Skin of body (tissue), 3 donors: ENCODE measurements at places on chromosomes 16 and 17. TPM values are rescaled to one million over a fixed set of nuclear protein-coding genes. Genes with fewer than 3 reads are reported as not detected.

Gene CAMKK1
- total RNA-seq, result 6.1 TPM

Gene NATD1
- total RNA-seq, result 3.6 TPM

Gene GPR179
- total RNA-seq, result 0.10 TPM

Gene CDR2
- 19.8 TPM for total RNA-seq

Gene ARL4D
- total RNA-seq, result 16.4 TPM

Gene TRPV2
- 5.2 TPM for total RNA-seq

Gene TMEM204
- 6.2 TPM for total RNA-seq

Gene CSH2
- total RNA-seq, result not detected

Gene TP53TG3F
- total RNA-seq, result not detected

Gene MPRIP
- total RNA-seq, result 103 TPM

Gene COG8
- total RNA-seq, result 20.0 TPM

Gene DPEP3
- total RNA-seq, result not detected

Gene TBC1D3H
- not detected for total RNA-seq

Gene DDX52
- 20.7 TPM for total RNA-seq

Gene OTOP3
- not detected for total RNA-seq
